Fibroblast of lung (primary cell): ENCODE measurements at places on chromosomes 1 and 21.

- no peak for DNase-seq
These were observed 7.3 kb upstream of the HUNK start for GRCh38 chr21:31865429-31865970.

GRCh38 chr1:55447488-55447887 is 232.3 kb upstream of the USP24 start:
- DNase-seq = no peak

DNA sequence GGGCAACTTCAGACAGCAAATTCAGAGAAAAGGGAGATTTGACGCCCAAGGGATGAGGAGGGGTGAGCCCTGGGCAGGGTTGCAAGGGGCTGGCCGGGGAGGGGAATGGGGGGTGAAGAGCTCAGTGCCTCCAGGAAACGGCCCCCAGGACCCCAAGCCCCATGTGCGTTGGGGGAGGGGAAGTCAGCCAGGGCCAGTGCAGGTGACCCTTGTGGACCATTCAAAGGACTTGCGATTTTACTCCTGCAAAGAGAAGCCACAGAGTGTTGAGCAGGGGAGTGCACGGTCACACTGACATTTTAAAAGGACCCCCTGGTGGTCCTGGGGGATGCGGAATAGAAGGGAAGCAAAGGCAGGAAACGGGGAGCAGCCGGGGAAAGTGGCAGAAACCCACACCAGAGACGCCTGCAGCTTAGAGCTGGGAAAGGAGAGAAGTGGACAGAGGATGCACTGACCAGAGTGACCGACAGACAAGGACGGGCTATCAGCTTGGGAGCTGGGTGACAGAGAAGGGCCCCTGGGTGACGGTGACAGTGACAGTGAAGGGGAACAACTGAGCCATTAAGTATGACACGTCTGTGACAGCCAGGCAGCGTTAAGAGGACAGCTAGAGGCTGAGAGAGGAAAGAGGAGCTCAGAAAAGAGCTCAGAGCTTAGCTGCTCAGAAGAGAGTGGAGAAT is 54.0 kb upstream of the TMEM51 start:
- DNase-seq = no peak

GRCh38 chr1:78843546-78843945 is 163.0 kb downstream of the ADGRL4 start:
- DNase-seq = peak; percentile 65

- peak; percentile 66 for DNase-seq
These were observed 298.3 kb downstream of the PDE4B start for GRCh38 chr1:66090859-66091457.
